ENCODE measurements at places on chromosomes 5 and 9.

- DNase-seq = no peak
Observed at GRCh38 chr5:84364043-84364442, 20.6 kb downstream of the EDIL3 start.

DNA sequence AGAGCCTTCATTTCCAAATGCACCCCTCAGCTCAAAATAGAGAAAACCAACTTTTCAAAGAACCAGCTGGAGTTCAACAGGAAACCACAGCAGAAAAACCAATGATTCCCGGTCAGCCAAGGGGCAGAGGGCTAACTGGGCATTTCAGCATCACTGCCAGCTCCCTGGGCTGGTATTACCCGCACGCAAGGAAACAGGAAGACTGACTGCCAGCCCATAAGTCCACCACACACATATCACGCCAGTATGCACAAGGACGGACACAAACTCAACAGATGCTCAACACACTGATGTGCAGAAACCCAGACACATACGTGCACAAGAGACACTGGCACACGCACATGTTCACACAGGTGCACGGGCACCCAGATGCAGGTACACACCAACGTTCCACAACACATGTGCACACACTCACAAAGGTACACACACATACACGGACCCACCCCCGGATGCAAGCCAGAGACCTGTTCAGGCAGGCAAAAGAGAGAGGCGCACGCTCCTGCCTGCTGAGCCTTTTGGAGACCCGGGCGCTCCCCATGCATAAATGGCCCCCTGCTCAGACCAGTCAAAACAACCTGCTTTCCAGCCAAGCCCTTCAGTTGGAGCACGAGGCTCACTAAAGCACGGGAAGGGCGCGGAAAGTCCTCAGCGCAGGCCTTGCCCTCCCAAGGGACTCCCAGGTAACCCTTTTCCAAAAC is 2.1 kb downstream of the ADAMTS2 start:
- DNase-seq = no peak

GRCh38 chr9:119184265-119184936 is 184.8 kb downstream of the BRINP1 start:
- no peak for DNase-seq

DNA sequence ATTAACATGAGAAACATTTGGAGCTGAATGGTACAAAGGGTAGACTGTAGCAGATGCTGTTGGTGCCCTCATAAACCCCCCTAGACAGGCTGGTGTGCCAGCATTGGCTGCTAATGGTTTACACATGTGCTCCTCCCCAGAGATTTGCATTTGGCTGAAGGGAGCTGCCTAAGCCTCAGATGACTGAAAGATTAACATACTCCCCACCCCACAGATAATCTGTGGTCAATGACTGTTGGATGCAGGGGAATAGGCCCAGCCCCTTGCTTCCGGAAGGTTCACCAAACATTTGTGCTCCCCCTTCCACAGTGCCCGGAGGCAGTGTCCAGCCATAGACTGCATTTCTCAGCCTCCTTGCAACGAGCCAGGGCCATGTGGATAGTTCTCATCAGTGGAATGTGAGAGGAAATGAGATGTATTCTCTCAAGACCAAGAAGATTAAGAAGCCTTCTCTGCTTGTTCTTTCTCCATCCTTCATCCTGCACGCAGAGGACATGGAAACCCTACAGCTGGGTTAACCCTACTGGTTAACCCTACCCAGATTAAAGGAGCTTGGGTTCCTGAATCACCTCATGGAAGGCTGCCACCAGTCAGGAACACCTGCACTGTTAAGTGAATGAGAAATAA is 79.6 kb downstream of the PHAX start:
- no peak for DNase-seq

DNA sequence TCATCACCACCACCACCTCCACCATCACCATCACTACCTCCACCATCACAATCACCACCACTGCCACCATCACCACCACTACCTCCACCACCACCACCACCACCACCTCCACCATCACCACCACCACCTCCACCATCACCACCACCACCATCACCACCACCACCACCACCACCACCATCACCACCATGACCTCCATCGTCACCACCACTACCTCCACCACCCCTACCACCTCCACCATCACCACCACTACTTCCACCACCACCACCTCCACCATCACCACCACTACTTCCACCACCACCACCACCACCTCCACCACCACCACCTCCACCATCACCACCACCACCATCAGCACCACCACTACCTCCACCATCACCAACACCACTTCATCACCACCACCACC is 23.5 kb upstream of the ADCY2 start:
- no peak for DNase-seq

DNA sequence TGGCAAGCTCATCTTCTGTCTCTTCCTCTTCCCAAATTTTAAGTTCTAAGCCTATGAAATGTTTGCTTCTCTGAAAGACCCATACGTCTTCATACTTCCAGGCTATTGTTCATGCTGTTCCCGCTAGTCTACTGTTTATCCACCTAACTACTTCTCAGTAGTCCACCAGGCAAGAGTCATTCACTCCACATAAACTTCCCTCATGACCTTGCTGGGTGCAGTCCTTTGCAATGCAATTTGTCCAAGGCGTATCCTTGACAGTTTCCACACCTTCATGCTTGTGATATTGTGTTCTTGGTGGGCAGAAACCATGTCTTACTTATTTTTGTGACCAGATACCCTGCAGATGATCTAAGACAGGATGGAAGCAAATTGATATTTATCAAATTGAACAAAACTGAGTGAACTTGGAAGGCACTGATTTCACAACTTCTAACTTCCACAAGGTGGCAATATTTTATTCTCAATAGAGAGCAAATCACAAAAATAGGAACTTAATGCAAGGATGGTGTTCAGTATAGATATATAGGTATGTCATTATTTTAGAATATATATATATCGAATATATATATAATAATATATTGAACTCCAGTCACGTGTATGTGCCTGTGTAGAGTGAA is 30.3 kb downstream of the TYRP1 start:
- no peak for DNase-seq

DNA sequence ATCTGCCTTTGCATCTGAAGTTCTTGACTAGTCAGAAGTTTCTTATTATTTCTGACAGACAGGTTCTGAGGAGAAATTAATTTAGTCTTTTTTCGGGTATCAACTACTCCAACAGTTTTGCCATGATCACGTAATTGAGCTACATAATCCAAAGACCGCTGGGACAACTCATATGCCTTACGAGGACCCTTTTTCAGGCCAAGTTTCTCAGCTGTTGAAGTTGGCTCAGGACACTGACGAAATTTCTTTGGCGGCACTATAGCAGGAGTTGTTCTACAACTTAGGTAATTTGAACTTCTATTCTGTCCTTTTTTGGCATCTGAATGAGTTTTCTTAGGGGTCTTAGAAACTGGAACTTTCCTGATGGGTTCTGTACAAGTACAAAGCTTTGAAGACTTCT is 27.2 kb downstream of the SETX start:
- DNase-seq = no peak

GRCh38 chr9:131505012-131505411 is 2.3 kb downstream of the POMT1 start:
- no peak for DNase-seq

DNA sequence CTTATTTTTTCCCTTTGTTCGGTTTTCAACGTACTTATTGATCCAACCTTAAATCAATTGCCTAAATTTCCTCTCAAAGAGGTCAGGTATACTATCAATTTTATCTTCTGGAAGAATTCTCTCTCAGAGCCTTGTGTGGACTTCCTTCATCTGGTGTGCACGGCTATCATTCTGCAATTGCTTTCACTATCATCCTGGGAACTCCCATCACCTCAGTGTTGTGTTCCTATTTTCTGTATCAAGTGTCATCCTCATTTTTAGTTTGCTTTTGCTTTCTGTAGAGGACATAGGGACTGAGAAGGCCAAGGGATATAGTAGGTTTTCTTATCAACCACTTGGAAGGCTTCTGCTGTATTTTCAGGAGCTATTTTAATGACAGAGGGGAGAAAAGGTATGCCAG is 11.3 kb downstream of the STOM start:
- no peak for DNase-seq

GRCh38 chr5:4245076-4245475 is 649.4 kb downstream of the IRX1 start:
- DNase-seq = no peak

- no peak for DNase-seq
Observed at GRCh38 chr9:116741086-116741740, 54.1 kb downstream of the TRIM32 start.

DNA sequence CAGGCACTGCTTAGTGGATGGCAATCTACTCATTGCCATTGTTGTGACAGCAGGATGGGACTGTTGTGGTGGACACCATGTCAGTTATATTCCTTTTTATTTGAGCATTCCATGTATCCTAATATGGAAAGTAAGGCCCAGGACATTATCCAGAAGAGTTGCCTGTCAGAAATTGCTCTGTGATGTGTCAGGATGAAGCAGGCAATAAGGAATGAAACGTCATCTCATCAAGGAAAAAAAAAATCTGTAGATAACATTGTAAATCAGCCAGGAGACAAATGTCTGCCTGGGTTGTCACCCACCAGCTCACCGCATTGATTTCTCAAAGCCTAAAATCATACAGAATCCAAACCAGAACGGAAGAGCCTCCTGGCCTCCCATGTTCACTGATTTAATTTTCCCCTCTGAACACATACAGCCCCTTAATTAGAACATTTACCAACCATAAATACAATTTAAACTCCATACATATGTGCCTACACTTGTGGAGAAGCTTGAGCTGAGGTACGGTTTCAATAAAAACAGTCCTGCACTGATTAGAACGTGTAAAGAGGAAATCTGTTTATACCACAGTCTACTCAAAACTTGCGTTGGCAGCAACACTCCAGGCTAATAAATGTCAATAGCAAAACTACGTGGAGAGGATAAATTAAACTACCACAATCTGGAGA is 73.9 kb downstream of the FOXD1 start:
- no peak for DNase-seq

GRCh38 chr5:56279979-56280378 is 46.8 kb upstream of the ANKRD55 start:
- DNase-seq = no peak

DNA sequence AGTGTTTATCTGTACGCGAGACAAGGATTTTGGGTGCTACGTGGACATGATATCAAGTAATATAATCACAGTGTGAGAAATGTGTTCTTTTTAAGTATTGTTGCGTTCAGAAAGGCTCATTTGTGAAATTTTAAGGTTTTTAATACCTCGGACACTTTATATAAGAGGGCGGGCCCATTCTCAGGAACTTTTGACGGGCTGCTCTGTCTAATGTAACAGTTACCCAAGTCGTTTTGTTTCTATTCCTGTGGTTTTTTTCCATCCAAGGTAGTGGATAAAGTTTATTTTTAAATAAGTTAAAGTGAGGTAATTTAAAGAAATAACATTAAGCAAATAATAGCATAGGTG is 525 bp downstream of the SRP19 start:
- no peak for DNase-seq

DNA sequence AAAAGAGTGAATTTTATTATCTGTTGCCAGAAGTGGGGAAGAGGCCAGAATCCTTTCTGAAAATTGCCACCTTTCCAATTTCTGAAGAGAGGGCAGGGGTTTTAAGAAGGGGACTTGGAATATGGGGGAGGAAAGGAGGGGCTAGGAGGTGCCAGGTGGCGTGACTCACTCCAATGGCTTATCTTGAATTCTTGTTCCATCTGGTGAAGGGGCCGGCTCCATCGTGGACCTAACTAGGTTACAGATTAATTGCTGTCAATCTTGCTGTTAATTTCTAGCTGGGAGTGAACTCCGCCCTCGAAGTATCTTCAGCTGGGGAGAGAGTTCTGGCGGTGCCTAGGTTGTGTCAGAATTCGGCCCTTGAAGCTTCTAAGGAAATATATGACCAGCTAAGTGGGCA is 138.7 kb downstream of the YTHDC2 start:
- DNase-seq = no peak

DNA sequence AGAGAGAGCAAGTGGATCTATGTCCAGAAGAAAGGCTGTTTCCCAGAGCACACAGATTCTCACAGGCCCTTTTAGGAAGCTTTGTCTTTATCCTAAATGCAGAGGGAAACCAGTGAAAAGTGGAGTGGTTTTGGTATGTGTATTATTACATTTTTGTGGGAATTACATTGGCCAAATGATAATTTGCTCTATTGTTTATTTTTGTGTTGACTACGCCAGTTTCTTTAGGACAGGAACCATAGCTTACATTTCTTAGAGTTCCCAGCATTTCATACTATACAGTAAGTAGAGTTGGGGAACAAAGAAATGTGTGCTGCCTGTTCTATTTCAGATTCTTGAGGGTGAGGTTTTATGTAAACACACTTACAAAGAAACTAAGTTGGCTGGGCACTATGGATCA is 29.4 kb upstream of the SPATA31D4 start:
- no peak for DNase-seq

Data from T47D (cell line).